ENCODE measurements at places on chromosomes 12 and 14. TPM values are rescaled to one million over a fixed set of nuclear protein-coding genes. Genes with fewer than 3 reads are reported as not detected.

- DNase-seq, result no peak
These were observed 71.7 kb downstream of the HMGA2 start for GRCh38 chr12:65895759-65896656.

DNA sequence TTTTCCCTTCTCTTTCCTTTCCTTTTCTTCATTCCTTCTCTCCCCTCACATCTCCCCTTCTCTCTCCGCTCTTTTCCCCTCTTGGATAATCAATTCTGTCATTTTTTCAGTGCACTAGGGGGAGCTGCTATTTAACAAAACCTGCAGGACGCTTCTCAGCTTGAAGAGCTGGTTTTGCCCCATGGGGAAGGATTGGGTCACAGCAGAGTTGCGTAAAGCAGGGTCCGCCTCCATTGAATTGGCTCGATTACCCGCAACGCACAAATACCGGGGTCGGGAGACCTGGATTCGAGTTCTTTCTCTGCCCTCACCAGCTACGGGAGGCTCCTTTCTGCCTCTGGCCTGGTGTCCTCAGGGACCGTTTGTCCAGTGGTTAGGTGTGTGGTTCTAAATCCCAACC is 42.1 kb upstream of the CHGA start:
- DNase-seq, result no peak

GRCh38 chr12:104502638-104503037 is 45.9 kb downstream of the CHST11 start:
- no peak for DNase-seq

GRCh38 chr12:123270214-123271000 is 1.2 kb downstream of the CDK2AP1 start:
- peak; percentile 74 for DNase-seq

DNA sequence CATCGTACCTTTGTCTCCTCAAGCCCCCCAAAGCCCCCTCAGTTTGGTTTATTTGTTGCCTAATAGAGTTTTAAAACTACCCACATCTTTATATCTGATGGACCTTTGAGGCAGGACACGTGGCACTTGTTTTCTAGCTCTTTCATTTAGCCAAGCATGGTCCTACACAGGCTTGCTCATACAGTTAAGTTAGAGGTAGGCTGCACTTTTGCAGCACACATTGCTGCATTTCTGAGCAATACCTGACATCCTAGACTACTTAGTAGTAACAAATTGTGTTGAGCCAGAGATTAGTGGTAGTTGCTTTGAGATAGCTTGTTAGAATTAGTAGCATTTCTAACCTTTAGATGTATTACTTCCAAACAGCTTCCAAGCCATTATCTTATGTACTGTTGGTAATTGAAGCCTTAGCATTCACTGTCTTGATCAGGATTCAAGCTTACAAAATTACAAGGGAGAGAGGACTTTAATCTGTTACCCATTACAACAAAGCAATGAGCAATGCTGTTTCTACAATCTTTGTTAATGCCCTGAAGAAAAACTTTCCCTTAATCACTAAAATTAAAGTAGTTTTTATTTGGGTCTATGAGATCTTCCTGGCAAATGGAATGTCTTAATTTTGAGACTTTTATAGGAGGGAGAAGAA is 96.6 kb downstream of the WNK1 start:
- DNase-seq, result no peak

DNA sequence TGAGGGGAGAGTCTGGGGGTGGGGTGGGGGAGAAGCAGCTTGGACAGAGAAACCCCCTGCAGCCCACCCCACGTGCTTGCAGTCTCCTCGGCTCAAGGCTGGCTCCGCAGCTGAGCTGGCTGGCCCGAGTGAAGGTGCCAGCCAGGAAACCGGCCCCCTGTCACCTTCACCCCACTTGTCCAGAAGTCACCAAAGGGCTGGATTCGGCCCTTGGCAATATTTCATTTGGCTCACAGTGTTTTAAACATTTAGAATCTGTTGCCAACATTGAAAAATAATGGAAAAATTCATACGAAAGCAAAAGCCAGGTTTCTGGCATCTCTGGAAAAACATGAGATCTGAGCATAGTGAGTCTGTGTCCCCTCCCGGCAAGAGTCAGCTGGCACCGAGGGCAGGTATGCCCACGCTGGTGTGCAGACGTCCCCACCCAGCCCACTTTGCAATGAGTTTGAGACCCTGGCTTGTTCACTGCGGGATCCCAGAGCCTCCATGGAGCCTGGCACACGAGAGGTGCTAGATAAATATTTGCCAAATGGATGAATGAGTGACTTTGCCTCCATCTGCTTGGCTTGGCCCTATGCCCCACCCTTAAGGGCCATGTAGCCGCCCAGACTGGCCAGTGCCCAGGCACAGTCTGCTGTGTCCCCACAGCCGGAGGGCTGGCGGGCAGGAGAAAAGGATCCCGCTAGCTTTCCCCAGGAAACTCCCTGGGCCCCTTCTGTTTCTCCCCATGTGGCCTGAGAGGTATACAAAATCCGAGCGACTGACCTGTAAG is 18.2 kb downstream of the MSI1 start:
- no peak for DNase-seq

GRCh38 chr12:47207340-47207717 is 127.6 kb upstream of the AMIGO2 start:
- no peak for DNase-seq

DNA sequence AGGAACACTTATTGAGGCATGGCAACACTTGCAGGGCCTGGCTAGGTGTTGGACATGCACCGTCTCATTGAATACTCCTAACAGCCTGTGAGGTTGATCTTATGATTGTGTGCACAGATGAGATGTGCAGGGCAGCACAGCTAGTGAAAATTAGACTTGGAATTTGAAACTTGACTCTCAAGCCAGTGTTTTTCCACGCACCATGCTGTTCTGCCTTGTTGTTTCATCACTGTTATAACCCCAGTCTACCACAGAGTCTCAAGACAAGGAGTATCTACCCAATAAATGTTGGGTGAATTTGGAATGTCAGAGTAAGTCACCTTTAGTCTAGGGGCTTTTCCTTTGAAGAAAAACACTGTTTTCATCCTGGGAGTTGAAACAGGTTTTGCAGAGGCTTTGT is 55.8 kb upstream of the LRIG3 start:
- no peak for DNase-seq

The CARMIL3 gene
- 0.23 TPM for total RNA-seq

The SLC25A21 gene
- total RNA-seq, result 1.00 TPM

The TAS2R43 gene
- 1.3 TPM for total RNA-seq

Data from posterior vena cava (tissue), 2 donors.